Left lung (tissue), 14 donors: ENCODE measurements at places on chromosomes 12 and 14. TPM values are rescaled to one million over a fixed set of nuclear protein-coding genes. Genes with fewer than 3 reads are reported as not detected.

- peak; percentile 41 for DNase-seq
Observed at GRCh38 chr12:124633365-124634362, 66.3 kb upstream of the NCOR2 start.

- peak; percentile 97 for DNase-seq
Observed at GRCh38 chr12:105235732-105236476, at the start of gene APPL2. Gene APPL2, minus strand, starts transcription at chr12:105236174. Its CDS starts 162 bp downstream, at chr12:105236012.

- DNase-seq = no peak
Observed at GRCh38 chr12:71208053-71208685, 50.4 kb upstream of the TSPAN8 start.

GRCh38 chr14:60951776-60952435 is 29.0 kb downstream of the TRMT5 start:
- DNase-seq = no peak

Gene SERPINA10
- total RNA-seq = not detected

Gene ACSS3
- 42.7 TPM for total RNA-seq

GRCh38 chr12:19415563-19415962 is 23.7 kb upstream of the AEBP2 start:
- no peak for DNase-seq

- DNase-seq = no peak
Observed at GRCh38 chr14:58954901-58955861, 233.3 kb upstream of the DAAM1 start.

- DNase-seq = no peak
Observed at GRCh38 chr12:113347-113746, 46.8 kb downstream of the IQSEC3 start.

Gene LTBR
- 153 TPM for total RNA-seq

DNA sequence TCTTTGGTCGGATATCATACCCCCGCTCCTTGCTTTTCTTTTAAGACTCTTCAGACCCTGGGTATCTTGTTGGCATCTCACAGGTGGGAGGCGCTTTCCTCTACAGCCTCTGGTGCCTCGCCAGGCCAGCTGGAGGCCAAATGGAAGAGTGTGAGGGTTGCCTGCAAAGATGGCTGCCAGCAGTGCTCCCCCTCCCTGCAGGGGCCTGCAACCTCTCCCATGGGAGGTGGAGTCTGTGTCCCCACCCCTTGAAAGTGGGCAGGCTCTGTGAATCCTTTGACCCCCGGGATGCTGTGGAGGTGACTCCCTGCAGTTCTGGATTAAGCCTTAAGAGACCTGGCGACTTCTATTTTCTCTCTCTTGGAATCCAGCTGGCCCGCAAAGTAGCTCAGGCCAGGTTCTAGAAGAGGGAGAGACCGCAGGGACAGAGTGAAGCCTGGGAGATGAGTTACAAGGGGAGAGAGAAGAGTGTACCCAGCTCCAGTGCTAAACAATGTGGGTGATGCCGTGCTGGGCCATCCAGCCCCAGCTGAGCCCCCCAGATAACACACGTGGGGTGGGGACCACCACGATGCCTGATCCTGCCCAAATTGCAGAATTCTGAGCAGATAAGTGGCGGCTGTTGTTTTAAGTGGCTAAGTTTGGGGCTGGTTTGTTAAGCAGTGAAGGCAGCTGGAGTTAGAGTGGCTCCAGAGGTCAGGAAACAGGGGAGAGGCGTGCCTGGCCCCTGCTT is 37.9 kb upstream of the NCOR2 start:
- no peak for DNase-seq

- DNase-seq = no peak
Observed at GRCh38 chr12:74280156-74280655, 257.4 kb upstream of the ATXN7L3B start.

GRCh38 chr12:105775343-105775742 is 363.4 kb downstream of the NUAK1 start:
- DNase-seq = no peak

GRCh38 chr12:85527192-85527591 is 247.2 kb downstream of the ALX1 start:
- no peak for DNase-seq

GRCh38 chr12:91744597-91744996 is 401.0 kb downstream of the BTG1 start:
- no peak for DNase-seq

DNA sequence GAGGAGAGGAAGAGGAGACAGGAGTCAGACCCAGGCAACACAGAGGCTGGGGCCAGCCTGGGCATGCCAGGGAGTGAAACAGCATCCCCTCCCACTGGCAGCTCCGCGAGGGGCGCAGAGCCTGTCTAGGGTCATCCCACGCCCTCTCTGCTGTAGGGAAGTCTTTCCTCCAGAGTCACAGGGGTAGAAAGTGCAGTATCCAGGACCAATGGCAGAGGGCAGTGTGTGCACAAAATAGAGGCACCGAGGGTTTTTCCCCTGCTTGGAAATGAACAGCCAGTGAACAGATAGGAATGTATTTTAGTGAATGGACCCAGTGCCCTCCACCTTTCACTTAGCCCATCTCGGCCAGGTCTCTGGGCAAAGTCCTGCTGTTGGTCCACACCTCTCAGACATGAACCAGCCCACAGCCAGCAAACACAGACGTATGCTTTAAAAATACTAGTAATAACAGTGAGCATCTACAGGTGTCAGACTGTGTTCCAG is 9.4 kb upstream of the KRT74 start:
- no peak for DNase-seq

GRCh38 chr14:66165337-66165736 is 320.8 kb upstream of the CCDC196 start:
- DNase-seq = no peak

Gene WNT5B
- 3.3 TPM for total RNA-seq

GRCh38 chr14:101105045-101105444 is 201.5 kb upstream of the RTL1 start:
- no peak for DNase-seq

Gene CHFR
- 62.6 TPM for total RNA-seq

- DNase-seq = no peak
Observed at GRCh38 chr14:38257507-38257906, 1.6 kb upstream of the CLEC14A start.

DNA sequence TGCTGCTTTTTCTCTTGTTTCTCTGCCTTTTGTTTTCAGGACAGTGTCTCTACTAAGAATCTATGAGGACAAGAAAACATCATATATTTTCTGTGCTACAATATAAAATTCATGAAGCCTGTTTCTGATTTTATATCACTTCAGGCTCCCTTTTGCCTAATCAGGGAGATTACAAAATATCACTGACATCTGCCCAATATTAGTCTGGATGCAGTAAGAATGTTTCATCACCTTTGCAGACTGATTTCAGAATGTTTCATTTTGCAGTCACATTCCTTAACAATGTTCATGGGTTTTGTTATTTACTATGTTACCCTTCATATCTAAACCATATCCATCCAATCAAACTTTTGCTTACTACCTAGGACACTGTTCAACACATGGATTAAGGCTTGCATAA is 491 bp upstream of the CLEC6A start:
- DNase-seq = no peak

GRCh38 chr12:26810330-26810729 is 22.7 kb downstream of the ITPR2 start:
- DNase-seq = peak; percentile 51

Gene PDZRN4
- total RNA-seq = 0.58 TPM

Gene VDR
- 29.7 TPM for total RNA-seq

Gene DTX1
- 3.8 TPM for total RNA-seq
